ENCODE measurements at places on chromosomes 2 and 18.

DNA sequence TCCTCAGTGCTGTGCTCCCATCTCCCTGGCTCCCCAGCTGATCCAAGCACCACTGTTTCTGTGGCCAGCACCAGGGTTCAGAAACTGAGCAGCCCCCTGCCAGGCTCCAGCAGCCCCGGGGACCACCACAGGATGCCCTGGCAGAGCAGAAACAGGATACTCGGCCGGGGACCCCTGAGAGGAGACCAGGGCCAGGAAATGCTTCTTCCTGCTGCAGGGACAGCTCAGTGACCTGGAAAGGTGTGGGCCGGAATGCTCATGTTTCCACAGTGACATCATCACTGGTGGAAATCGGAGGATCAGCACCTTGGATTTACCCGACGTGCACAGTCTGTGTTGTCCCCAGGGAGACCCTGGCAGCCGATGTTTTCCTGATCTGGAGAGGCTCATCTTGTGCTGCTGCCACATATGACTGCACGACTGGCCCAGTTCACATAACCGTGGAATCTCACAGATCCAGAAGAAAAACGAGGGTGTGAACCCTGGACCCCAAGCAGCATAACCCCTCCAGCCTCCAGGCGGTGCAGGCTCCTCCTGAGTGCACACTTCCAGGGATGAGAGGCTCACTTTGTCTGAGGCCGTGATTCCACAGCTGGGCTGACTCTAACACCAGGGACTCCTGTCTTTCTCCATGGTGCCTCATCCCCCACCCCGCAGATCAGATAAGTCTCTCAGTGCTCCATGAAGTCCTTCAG, 58.0 kb downstream of the DDX1 start:
- DNase-seq, result no peak

DNA sequence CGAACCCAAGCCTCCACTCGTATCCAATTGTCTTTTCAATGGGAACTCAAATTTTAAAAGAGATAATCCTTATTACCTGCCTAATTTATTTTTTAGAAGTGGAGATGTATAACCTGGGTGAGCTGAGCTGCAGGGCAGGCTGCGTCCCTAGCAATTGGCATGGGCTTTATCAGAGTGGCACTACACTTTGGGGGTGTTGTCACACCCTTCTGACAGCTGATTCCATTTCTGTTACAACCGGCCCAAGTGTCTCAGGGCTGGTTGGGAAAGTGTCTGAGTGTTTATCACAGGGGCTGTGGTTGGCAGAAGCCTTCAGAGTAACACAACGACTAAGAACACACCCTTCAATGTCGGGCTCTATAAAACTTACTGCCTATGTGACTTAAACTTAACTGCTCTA, 295.0 kb downstream of the SMAD2 start:
- no peak for DNase-seq

- DNase-seq, result no peak
These were observed 593.3 kb upstream of the SYT4 start for GRCh38 chr18:43870626-43871025.

DNA sequence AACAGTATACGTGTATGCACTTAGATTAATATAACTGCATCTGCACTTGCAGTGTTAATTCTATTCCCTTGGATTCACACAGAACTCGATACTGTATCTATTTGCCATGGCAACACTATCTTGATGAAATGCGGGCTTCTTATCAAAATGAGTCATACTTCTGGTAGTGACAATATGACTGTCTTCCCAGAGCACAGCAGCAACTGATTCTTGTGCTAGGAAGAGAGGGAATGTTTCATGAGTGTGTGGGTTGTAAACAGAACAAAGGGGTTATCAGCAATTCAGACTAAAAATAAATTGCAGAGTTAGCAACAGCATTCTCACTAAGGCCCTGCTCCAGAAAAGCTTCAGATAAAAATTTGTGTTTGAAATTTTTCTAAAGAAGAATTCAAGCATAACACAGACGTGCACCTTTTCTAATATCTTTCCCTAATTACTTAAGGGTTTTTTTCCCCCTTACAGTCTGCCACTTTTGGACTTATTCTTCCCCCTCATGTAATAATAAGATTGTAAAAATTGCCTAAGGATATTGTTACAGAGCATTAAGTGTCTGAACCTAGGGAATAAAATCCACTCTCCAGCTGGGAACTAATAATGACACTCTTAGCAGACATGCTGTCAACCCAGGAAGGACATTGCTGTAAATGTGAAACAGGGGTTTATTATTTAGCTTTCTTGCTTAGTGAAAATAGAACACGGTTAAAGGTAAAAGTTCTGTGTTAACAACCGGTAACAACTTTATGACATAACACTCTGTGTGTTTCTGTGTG, 99.9 kb upstream of the SLC38A11 start:
- DNase-seq, result peak; percentile 63

- DNase-seq, result no peak
These were observed 4.8 kb downstream of the RAB17 start for GRCh38 chr2:237585590-237586221.

DNA sequence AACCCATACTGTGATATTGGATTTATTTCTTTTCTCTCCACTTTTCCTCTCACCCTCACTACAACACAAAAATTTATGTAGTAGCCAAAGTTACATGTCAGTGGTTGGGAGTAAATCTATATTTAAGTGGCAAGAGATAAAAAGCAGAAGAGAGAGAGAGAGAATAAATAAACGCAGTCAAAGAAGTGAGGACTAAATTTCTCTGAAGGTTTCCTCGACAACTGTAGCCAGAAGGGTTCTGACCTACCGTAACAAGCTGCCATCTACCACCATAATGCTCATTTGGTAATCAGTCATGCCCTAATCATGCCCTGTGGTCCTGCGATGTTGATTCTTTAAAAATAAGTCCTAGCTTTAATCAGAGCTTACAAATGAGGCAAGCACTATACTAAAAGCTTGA, 9.1 kb downstream of the ARHGAP28 start:
- no peak for DNase-seq

GRCh38 chr2:196181484-196181883, 10.1 kb upstream of the STK17B start:
- DNase-seq, result no peak

- no peak for DNase-seq
These were observed 22.3 kb downstream of the EML4 start for GRCh38 chr2:42191285-42192009.

DNA sequence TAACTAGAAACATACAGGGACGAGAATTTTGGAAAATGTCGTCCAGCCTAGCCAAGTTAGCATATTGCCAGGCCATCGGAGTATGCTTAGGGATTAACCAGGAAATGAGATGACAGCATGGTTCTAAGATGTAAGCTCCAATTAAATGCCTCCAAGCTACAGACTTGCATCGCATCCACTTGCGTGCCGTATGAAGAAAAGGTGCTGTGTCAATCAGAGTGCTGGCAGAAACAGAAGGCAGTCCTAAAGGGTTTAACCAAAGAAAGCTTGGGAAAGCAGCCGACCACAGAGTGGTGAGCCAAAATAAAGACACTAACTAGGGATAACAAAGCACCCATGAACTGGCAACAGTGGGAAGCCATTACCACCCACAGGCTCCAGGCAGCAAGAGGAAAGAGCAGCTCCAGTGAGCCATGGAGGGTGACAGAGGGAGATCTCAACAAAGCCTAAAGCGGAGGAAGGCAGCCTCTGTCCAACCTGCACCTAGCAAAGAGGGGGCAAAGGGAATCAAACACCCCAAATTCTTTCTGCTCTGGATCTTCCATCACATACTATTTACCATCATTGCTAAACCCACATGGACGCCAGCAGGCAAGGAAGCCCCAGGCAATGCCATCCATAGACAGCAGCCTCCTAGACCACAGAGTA, 27.6 kb upstream of the SOCS6 start:
- DNase-seq, result no peak

- no peak for DNase-seq
These were observed 149.5 kb upstream of the HDAC4 start for GRCh38 chr2:239550357-239550756.

DNA sequence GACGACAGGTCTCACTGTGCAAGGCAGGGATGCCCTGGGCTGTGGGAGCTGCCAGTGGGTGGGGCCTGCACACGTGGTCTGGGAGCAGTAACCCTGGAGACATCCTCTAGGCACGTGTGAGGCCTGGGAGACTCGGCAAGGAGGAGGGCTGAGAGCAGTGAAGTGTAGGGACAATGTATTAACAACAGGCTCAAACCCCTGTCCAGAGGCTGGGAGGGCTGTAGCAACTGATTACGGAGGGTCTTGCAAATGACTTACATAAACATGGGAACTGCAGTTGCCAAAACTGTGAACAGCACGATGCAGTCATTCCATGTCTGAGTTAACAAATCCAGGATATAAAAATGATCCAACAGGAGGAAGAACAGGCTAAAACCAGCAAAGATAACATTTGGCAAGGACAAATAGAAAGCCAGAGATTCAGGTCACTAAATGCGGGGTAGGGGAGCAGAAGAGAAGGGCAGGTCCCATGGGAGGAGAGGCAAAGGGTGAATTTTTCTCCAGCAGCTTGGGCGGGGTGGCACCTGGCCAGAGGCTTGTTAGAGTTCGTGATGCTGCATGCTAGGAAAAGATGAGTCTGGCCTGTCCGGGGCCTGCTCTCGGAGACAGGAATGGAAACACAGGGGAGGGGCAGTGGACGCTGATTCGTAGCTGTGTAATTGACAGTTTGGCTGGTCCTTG, 44.9 kb downstream of the CYP27C1 start:
- peak; percentile 78 for DNase-seq

DNA sequence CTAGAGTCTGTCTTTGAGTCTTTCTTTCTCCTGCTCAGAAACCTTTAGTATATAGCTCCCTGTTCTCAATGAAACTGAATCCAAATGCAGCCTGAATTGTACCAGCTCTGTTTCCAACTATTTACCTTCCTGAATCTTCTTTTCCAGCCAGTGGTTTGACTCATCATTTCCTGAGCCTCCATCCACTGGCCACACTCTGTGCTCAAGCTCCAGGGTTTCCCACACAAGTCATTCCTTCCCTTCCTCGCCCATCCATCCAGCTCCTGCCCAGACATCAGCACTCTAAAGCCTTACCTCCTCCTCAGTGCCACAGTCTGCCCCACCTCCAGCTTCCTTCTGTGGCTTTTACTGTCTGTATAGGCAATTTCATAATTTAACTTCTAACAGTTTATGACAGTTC, 233.6 kb upstream of the RASGRP3 start:
- no peak for DNase-seq

- no peak for DNase-seq
These were observed 668 bp downstream of the NFU1 start for GRCh38 chr2:69436596-69436937.

DNA sequence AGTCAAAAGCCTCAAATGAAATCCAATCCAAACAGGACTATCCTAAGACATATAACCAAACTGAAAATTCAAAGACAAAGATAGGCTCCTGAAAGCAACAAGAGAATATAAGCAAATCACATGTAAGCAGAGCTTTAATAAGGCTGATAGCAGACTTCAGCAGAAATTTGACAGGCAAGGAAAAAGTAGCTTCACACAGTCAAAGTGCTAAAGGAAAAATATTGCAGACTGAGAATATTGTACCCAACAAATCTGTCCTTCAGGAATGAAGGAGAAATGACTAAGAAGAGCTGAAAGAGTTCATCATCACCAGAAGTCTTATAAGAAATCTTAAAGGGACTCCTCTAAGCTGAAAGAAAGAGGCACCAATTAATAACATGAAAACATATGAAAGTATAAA, 150.0 kb downstream of the EVA1A start:
- no peak for DNase-seq

DNA sequence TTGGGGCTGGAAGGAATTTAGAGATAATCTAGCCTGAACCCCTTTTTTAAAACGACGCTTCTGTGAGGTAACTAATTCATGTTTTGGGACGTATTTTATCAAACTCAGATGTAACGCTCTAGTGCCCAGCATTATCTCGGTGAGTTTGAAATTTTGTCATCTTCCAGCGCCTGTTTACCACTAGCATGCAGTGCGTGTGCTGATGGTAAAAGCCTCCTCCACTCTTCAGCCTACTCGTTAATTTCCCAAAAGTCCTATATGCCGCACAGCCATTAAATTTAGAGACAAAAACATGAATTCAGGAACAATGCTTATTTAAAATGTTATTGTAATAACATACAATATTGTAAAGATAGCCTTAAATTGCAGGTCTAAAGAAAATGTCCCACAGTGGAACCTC, 2.8 kb downstream of the ZCCHC2 start:
- DNase-seq, result peak; percentile 30

DNA sequence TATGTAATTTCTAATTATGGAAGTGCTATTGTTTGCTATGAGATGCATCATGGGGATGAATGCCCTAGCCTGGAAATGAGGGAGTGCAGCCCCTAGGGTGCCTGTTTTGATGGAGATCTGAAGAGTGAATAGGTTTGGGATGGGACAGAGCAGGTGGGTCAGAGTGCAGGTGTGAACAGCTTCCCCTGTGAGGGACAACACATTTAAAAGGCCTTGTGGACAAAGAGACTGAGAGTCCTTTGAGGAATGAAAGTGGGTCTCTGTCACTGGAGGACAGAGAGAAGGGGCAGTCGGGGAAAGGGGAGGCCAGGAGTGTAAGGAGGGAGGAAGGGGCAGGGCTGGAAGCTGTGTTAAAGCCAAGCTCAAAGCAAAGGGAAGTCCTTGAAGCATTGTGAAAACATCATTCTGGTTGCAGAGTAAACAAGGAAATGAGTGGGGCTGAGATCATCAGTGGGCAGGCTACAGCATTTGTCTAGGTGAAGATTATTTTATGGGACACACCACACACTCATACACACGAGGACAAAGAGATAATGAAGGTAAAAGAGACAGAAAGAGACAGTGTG, 877.6 kb downstream of the SLC4A3 start:
- no peak for DNase-seq

GRCh38 chr2:219399716-219400478, 12.2 kb upstream of the DNPEP start:
- DNase-seq, result no peak

- DNase-seq, result no peak
These were observed 207.1 kb downstream of the ZNF521 start for GRCh38 chr18:25144820-25145219.

DNA sequence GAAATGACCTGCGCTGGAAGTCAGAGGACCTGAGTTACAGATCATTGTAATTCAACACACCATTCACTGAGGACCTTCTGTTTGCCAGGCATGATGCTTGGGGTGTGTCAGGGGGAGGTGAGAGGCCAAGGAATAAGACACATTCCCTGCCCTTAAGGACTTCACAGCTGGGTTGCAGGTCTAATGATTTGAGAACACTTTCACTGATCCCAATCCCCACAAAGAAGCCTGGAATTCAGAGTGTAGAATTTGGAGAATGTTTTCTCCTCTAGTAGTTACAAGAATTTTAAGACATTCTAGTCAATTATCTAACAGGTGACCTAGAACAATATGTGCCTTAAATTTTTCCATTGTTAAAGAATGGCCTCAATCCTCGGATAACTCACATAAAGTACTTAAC, 322.4 kb downstream of the TNS1 start:
- DNase-seq, result no peak

GRCh38 chr2:11663427-11663826, 6.6 kb downstream of the NTSR2 start:
- DNase-seq, result no peak

- DNase-seq, result no peak
These were observed at the start of gene TEX44 for GRCh38 chr2:231592636-231593145. Gene TEX44, plus strand, starts transcription at chr2:231592864. Its CDS starts 88 bp downstream, at chr2:231592952.
